B cell (primary cell): ENCODE measurements at places on chromosomes 1 and 21. TPM values are rescaled to one million over a fixed set of nuclear protein-coding genes. Genes with fewer than 3 reads are reported as not detected.
A peak's percentile ranks its signal among the peaks of the same experiment; 100 is the strongest.

The NPPB gene
- not detected in 2 replicates for polyA plus RNA-seq

The CGN gene
- 0.22 and 0.25 TPM in 2 replicates for polyA plus RNA-seq

The PLD5 gene
- 0.37 and 1.3 TPM in 2 replicates for polyA plus RNA-seq

DNA sequence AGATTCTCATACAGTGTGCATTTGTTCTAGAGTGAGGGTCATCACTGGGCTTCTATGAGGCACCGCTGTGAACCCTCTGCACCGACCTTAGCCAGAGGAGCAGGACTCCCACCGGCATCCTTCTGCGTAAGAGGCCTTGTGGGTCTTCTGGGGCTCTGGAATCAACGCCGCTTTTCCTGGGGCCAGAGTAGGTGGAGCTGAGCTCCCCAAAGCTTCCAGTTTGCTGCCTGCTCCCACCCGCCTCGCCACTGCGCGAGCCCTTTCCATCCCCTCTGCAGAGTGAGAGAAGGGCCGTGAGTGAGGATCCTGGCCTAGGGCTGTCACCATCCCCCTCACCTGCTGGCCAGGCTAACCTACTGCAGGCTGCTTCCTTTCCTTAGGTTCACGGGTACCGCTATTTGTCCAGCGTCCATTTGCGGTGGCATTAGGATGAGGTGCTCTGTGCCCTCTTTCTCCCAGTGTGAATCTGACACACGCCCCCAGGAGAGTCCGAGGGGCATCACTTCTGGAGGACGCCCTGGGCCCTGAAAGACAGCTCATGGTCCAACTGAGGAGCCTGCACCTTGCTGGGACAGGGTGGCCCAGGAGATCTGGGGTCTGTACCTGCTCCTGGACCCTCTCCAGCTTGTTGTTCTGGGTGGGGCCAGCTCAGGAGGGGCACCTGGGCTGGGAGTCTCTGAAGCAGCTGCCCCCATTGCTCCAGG lies 36.2 kb downstream of the UMODL1 start:
- H3K4me3 ChIP-seq: peak overlapping the region; percentile 50
- H3K4me1 ChIP-seq: peaks cover 17% of the 10 kb centered on the region
- H3K27ac ChIP-seq: no peak overlapping the region
- no peaks in the 10 kb centered on the region for H3K36me3 ChIP-seq
- peaks cover 2% of the 10 kb centered on the region for H3K27me3 ChIP-seq

GRCh38 chr1:236148470-236148845 lies 6.1 kb downstream of the GPR137B start:
- no peak overlapping the region for H3K4me3 ChIP-seq
- peaks cover 16% of the 10 kb centered on the region for H3K4me1 ChIP-seq
- no peak for DNase-seq
- H3K36me3 ChIP-seq: no peaks in the 10 kb centered on the region
- H3K27me3 ChIP-seq: peaks cover 5% of the 10 kb centered on the region

DNA sequence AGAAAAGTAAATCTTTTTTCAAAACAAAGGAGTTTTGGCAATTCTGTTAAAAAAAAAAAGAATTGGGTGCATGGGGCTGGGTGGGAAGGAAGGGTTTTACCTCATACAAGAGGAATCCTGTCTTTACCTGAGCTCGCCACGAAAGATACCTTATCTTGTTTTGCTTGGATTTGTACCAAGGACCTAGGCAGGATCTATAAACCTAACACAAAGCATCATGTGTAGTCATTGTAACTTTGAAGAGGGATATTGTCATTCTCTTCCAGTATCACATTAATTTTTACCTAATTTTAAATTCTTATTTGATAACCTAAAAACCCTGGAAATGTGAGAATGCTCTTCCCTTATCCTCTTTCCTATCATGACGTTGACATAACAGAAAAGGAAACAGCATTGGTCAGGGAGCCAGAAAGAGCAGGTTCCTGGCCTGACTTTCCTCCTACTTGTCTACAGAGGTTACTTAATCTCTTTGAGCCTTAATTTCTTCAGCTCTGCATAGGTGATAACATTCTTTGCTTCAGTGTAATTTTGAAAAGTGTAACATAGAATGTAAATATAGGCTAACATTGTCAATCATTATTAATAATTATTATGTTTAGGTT lies 4.0 kb upstream of the LAMC1 start:
- peaks cover 7% of the 10 kb centered on the region for H3K4me1 ChIP-seq
- no peaks in the 10 kb centered on the region for H3K27me3 ChIP-seq
- H3K27ac ChIP-seq: no peak overlapping the region
- no peak overlapping the region for H3K4me3 ChIP-seq
- no peaks in the 10 kb centered on the region for H3K36me3 ChIP-seq

GRCh38 chr1:248596615-248597014 lies 885 bp downstream of the OR2T10 start:
- DNase-seq: no peak
- no peak overlapping the region for H3K4me3 ChIP-seq
- no peaks in the 10 kb centered on the region for H3K4me1 ChIP-seq

DNA sequence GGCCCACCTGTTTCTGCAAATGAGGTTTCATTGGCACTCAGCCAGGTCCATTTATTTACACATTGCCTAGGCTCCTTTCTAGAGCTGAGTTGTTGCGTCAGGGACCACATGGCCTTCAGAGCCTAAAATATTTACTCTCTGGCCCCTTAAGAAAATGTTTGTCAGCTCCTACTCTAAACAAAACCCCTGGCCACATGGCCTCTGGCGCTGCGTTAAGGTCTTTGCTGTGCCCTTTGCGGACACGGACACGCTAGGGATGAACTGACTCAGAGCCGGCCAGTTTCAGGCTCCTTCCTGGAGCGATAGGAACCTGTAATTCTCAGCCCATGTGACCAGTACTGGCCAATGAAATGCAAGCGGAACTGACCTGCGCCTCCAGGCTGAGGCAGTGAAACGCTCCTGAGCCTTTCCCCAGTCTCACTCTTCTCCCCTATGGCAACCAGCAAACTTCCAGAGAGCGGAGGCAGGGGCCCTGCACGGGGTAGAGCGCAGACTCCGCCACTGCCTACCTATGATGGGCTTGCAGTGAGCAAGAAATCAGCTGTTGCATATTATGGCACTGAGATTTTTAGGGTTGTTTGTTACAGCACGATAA lies 160.3 kb downstream of the ETS2 start:
- H3K4me3 ChIP-seq: no peak overlapping the region
- no peaks in the 10 kb centered on the region for H3K36me3 ChIP-seq
- H3K27ac ChIP-seq: no peak overlapping the region
- no peaks in the 10 kb centered on the region for H3K27me3 ChIP-seq

DNA sequence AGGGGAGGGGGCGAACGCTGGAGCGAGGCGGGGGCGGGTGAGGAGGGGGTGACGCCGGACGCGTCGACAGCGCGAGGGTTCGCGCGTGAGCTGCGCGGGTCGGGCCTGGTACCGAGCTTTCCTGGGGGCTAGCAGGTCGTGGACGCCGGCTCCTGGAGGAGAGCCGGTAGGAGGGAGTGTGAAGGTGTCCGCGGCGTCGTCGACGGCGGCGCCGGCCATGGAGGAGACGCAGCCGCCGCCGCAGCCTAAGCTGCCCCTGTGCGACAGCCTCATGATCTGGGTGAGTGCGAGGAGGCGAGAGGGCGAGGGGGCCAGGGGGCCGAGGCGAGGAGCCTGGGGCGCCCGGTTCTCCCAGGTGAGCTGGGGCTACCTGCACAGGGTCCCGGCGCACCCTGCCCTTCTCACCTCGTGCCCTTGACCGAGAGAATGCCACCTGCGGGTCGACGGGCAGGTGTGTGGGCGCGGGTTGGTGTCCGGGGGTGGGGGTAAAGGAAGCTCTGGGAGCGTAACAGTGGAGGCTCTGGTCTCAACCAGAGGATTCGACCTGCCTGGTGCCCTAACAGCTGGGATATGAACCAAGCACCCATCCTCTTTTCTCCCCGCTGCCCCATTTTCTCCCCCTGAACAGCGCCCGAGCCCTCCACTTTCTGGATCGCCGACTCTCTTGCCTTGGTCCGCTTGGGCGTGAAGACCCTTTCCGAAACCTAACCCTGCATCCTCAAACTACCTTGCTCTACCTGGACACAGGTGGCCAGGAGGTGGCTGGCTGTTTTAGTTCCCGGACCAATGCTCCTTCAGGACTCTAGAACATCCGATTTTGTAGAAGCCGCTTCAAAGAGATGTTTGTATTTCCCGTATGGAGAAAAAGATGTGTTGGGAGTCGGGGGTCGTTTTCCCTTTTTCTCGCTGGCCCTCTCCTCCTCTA lies at the start of gene HOOK1:
HOOK1 (plus strand) TSS at position 49 of the 925 bp plus-strand sequence; CDS start at position 218, 169 bp downstream.
- DNase-seq: no peak
- H3K4me1 ChIP-seq: peaks cover 11% of the 10 kb centered on the region
- peak within 1 kb of the TSS; percentile 56 for H3K27ac ChIP-seq
- no peaks in the 10 kb centered on the region for H3K36me3 ChIP-seq
- no peaks in the 10 kb centered on the region for H3K27me3 ChIP-seq
